Thyroid gland (tissue), 4 donors: ENCODE measurements at places on chromosomes 4 and X. TPM values are rescaled to one million over a fixed set of nuclear protein-coding genes. Genes with fewer than 3 reads are reported as not detected.

DNA sequence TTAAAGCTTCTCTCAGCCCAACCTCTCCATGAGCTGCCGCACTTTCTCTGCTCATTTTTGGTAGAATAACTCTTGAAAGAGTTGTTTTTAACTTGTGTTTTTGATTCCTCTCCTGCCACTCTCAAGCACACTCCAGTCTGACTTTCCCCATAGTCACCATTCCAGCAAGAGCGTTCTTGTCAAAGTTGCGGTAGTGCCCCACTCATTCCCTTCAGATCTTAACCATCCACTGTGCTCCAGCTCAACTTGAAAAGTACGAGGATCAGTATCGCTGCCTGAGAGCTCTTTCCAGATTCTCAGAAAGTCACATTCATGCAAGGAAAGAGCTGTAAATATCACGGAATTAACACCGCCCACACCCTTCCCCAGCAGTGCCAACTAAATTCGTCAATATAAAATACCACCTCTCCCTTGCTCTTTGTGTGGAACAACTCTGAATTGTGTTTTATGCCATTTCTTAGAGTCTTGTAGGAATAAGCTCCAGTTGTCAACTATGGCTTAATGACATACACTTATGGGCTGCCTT is 59.7 kb upstream of the IL15 start:
- H3K27me3 ChIP-seq = no peaks in the 10 kb centered on the region
- peaks cover 9% of the 10 kb centered on the region for H3K4me1 ChIP-seq
- DNase-seq = peak; percentile 49
- peak overlapping the region; percentile 61 for H3K27ac ChIP-seq
- H3K36me3 ChIP-seq = no peaks in the 10 kb centered on the region

DNA sequence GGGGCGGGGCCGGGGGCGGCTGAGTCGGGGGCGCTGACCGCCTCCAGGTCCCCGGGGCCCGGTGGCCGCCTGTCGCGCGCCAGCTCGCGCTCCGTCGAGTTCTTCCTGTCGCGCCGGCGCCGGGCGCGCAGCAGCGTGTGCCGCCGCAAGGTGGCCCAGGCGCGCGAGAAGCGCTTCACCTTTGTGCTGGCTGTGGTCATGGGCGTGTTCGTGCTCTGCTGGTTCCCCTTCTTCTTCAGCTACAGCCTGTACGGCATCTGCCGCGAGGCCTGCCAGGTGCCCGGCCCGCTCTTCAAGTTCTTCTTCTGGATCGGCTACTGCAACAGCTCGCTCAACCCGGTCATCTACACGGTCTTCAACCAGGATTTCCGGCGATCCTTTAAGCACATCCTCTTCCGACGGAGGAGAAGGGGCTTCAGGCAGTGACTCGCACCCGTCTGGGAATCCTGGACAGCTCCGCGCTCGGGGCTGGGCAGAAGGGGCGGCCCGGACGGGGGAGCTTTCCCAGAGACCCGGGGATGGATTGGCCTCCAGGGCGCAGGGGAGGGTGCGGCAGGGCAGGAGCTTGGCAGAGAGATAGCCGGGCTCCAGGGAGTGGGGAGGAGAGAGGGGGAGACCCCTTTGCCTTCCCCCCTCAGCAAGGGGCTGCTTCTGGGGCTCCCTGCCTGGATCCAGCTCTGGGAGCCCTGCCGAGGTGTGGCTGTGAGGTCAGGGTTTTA is 1.5 kb downstream of the ADRA2C start:
- H3K27ac ChIP-seq = no peak overlapping the region
- H3K4me1 ChIP-seq = no peaks in the 10 kb centered on the region
- H3K36me3 ChIP-seq = no peaks in the 10 kb centered on the region
- peaks cover 6% of the 10 kb centered on the region for H3K27me3 ChIP-seq
- peak; percentile 25 for DNase-seq

Gene NOX1
- not detected for total RNA-seq

GRCh38 chr4:15653864-15654592 is 1.1 kb downstream of the FBXL5 start:
- peaks cover 37% of the 10 kb centered on the region for H3K4me1 ChIP-seq
- H3K27me3 ChIP-seq = no peaks in the 10 kb centered on the region
- peak overlapping the region; percentile 74 for H3K4me3 ChIP-seq
- H3K36me3 ChIP-seq = no peaks in the 10 kb centered on the region

GRCh38 chr4:183147196-183147595 is 48.1 kb downstream of the WWC2 start:
- H3K4me1 ChIP-seq = peaks cover 43% of the 10 kb centered on the region
- no peaks in the 10 kb centered on the region for H3K27me3 ChIP-seq
- DNase-seq = no peak
- H3K36me3 ChIP-seq = no peaks in the 10 kb centered on the region
- H3K27ac ChIP-seq = peak overlapping the region; percentile 2
- no peak overlapping the region for H3K4me3 ChIP-seq

Gene PABPC4L
- 3.4 TPM for total RNA-seq

DNA sequence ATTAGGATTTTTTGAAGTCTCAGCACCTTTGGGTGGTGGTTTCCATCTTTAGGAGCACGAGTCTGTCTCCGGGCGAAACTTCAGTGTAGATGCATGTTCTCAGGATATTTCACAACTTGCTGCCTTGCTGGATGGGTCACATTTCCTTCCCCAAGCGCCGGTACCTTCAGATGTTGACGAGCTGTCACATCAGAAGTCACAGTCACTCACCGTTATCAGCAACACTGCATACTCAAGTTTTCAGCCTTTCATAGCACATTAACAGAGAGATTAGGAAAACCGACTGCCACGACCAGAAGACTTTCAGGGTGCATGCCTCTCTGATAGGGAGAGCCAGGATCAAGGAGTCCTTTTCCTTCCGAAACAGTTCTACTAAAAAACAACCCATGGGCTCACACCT is 77.8 kb downstream of the SHROOM2 start:
- no peak overlapping the region for H3K4me3 ChIP-seq
- H3K27ac ChIP-seq = no peak overlapping the region

DNA sequence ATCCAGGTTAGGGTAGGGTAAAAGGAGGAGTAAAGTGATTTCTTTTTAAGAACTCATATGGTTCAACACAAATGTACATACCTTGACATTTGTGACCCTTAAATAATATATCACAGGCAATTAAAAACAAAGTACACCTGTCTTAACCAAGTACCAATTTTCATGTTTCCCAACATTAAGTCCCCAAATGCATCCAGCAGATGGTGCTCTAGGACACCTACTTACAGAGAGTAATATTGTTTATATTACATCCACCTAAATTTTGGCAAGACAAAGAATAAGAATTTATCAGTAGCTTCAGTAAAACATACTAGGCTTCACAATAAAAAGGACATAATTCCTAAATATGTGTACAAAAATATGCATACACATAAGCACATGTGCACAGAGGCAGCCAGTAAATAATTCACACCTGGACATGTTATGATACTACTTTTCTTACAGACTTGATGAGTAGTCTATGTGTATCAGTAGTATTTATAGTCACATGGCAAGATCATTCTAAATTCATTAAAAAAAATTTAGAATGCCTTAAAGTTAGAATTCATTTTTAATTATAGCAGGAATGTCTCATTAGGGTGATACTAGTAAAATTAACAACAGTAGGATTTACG is 219.7 kb downstream of the DCLK2 start:
- no peak overlapping the region for H3K4me3 ChIP-seq
- no peaks in the 10 kb centered on the region for H3K36me3 ChIP-seq
- H3K27ac ChIP-seq = no peak overlapping the region

- no peaks in the 10 kb centered on the region for H3K27me3 ChIP-seq
- H3K36me3 ChIP-seq = no peaks in the 10 kb centered on the region
- no peak overlapping the region for H3K27ac ChIP-seq
These were observed 54.7 kb upstream of the ADRA2C start for GRCh38 chr4:3711183-3712111.

DNA sequence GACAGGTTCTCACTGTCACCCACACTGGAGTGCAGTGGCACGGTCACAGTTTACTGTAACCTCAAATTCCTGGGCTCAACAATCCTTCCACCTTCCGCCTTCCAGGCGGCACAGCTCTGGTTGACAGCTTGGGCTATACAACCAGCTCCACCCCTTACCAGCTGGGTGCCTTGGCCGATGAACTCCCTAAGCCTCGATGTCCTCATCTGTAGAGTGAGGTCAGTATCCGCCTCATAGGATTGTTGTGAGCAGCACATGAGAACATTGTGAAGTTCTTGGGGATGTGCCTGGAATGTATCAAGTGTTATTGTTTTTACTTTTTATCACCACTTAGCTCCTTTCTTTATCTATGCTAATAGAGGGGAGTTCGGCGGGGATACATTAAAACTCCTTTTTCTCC is 23.3 kb downstream of the UCHL1 start:
- no peaks in the 10 kb centered on the region for H3K27me3 ChIP-seq
- no peaks in the 10 kb centered on the region for H3K4me1 ChIP-seq
- no peak overlapping the region for H3K27ac ChIP-seq

Gene EDA2R
- 5.1 TPM for total RNA-seq

GRCh38 chrX:133856819-133857218 is 128.6 kb downstream of the GPC3 start:
- no peaks in the 10 kb centered on the region for H3K4me1 ChIP-seq
- H3K36me3 ChIP-seq = no peaks in the 10 kb centered on the region
- DNase-seq = no peak
- no peaks in the 10 kb centered on the region for H3K27me3 ChIP-seq

- no peaks in the 10 kb centered on the region for H3K27me3 ChIP-seq
- H3K4me1 ChIP-seq = peaks cover 3% of the 10 kb centered on the region
- peak overlapping the region; percentile 73 for H3K27ac ChIP-seq
- H3K36me3 ChIP-seq = no peaks in the 10 kb centered on the region
- DNase-seq = no peak
These were observed 1.4 kb downstream of the TMLHE start for GRCh38 chrX:155611302-155611701.

- no peak for DNase-seq
- H3K27me3 ChIP-seq = no peaks in the 10 kb centered on the region
- H3K4me1 ChIP-seq = peaks cover 26% of the 10 kb centered on the region
- peak overlapping the region; percentile 56 for H3K27ac ChIP-seq
- H3K36me3 ChIP-seq = no peaks in the 10 kb centered on the region
These were observed 18.5 kb downstream of the CNOT6L start for GRCh38 chr4:77800483-77801259.

GRCh38 chrX:46757593-46757992 is 1.3 kb downstream of the SLC9A7 start:
- H3K27me3 ChIP-seq = no peaks in the 10 kb centered on the region
- no peak for DNase-seq
- H3K4me1 ChIP-seq = no peaks in the 10 kb centered on the region
- no peak overlapping the region for H3K27ac ChIP-seq
- H3K36me3 ChIP-seq = no peaks in the 10 kb centered on the region

Gene PAGE2
- total RNA-seq = not detected

Gene PRSS12
- 0.67 TPM for total RNA-seq

DNA sequence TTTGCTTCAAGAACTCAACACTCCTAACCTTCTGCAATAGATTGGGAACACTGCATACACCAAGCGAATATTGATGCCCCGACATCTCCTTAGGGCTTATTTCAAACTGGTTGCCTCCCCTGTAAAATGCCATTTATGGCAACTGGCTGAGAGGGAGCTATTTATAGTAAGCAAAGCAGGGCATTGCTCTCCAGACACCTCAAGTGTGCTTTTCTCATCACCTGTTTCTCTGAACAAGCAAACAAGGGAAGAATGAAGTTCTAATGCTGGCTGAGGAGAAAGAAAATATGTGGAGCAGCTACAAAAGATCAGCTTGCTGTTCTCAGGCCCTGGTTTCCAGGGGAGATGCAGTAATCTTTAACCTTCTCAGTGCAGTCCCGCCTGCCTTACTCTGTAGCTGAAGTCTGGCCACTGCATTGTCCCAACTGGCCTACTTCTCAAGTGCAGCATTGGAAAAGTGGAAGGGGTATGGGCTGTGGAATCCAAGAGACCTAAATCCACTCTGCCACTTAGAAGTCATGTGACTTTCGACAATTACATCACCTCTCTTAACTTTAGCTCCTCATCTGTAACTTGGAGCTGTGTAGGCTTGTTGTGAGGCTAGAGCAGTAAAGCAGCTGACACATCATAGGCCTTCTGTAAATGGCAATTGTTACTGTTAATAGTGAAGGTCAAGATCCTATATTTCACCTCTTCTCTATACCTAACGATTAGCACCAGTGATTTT is 47.9 kb upstream of the FGF13 start:
- no peaks in the 10 kb centered on the region for H3K27me3 ChIP-seq
- H3K27ac ChIP-seq = peak overlapping the region; percentile 38
- H3K36me3 ChIP-seq = no peaks in the 10 kb centered on the region
- H3K4me1 ChIP-seq = peaks cover 4% of the 10 kb centered on the region
- peak; percentile 26 for DNase-seq

DNA sequence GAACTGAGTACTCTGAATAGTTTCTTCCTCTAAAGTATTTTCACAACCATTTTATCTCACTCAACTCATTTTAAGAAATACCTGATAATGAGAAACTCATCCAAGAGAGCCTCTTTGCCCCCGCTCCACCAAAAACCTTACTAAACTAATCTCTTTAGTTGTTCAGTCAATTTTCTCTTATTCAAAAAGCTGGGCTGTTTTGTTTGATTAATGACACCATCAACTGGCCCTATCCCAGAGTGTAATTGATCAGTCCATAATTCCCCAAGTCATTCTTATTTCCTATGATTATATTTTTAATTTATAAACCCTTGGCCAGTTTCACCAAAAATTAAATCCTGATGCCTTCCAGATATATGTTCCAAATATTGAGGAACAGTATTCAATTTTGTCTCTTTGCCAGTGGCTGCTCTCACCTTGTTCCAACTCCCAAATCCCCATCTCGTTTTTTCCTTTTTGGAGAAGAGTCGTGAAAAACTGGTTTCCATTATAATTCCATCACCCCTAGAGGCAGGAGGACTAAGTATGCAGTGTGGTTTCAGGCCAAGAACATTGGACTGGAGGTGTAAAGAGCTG is 10.4 kb downstream of the LIMCH1 start:
- no peaks in the 10 kb centered on the region for H3K36me3 ChIP-seq
- H3K4me3 ChIP-seq = no peak overlapping the region
- peaks cover 22% of the 10 kb centered on the region for H3K4me1 ChIP-seq
- H3K27me3 ChIP-seq = no peaks in the 10 kb centered on the region

DNA sequence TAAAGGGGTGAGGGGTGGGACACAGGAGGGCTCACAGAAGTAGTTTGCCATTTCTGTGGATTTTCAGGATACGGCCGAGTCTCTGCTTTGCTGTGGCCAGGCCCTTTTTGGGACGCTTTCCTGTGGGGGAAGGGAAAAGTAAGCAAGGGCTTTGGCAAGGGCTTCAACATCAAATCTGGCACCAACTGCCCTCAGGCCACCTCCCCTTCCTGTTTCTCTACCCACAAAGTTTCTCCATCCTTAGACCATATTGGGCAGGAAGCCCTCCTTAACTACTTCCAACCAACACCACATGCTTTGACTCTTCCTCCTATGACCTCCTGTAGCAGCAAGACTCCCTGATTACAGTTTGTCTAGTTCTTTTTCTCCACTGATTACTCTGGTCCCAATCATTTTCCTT is 105.1 kb downstream of the PHF8 start:
- DNase-seq = no peak
- peaks cover 16% of the 10 kb centered on the region for H3K36me3 ChIP-seq
- no peak overlapping the region for H3K4me3 ChIP-seq
- H3K27me3 ChIP-seq = no peaks in the 10 kb centered on the region

DNA sequence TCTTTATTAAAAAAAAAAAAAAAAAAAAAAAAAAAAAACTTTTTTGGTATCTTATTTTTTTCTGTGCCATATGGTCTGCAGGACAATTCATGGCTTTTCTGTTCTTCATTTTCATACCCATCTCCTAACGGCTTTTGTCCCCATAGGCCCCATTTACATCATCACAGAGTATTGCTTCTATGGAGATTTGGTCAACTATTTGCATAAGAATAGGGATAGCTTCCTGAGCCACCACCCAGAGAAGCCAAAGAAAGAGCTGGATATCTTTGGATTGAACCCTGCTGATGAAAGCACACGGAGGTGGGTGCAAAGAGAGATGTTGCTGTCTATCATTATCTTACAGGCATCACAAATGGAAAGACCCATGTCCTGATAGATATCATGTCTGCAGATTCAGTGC is 49.1 kb downstream of the PDGFRA start:
- DNase-seq = no peak
- H3K4me3 ChIP-seq = no peak overlapping the region
- H3K27me3 ChIP-seq = no peaks in the 10 kb centered on the region
- H3K36me3 ChIP-seq = no peaks in the 10 kb centered on the region
- H3K27ac ChIP-seq = peak overlapping the region; percentile 26

Gene UGT2B15
- not detected for total RNA-seq

Gene CFAP47
- 2.4 TPM for total RNA-seq
